ENCODE measurements at places on chromosomes 2 and 18.
A peak's percentile ranks its signal among the peaks of the same experiment; 100 is the strongest.

DNA sequence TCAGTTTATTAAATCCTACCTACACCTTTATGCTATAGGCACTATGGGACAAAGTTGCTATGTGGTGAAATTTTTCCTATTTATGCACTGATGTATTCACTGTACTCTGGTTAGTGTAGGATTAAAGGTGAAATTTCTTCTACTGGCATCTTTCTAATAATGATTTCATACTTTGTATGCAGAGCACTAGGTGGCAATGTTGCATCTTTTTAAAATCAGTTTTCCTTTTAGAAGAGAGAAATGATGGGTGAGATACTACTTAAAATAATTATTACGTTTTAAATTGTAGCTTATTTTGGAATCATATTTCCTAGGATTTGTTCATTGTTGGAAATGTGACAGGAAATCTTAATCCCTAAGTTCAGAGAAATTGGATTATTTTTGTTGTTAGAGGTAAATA is 150.9 kb downstream of the CD8B2 start:
- no peak for DNase-seq

GRCh38 chr2:118569876-118570535 is 277.4 kb downstream of the EN1 start:
- DNase-seq = no peak

DNA sequence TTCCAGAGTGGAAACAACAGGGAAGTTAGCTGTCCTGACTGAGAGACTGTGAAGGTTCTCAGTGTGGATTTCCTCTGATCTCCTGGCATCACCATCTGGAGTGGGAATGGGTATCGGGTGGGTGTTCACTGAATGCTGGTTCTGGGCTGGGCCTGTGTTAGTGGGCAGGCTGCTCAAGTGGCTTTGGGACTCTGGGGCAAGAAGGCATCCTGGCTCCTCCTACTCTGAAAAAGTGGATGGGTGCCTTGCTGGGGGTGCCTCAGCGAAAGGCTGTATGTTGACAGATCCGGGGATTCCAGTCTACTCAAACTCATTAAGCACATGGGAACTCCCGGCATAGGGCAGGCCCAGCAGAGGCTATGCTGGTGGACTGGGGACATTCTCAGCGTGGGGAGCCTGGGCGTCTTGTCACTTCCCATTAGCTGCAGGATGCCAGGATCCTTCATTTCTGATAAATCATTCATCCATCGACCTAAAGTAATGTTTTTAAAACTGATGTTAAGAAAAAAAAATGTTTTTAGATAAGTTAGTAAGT is 27.5 kb upstream of the CHRNA1 start:
- no peak for DNase-seq

DNA sequence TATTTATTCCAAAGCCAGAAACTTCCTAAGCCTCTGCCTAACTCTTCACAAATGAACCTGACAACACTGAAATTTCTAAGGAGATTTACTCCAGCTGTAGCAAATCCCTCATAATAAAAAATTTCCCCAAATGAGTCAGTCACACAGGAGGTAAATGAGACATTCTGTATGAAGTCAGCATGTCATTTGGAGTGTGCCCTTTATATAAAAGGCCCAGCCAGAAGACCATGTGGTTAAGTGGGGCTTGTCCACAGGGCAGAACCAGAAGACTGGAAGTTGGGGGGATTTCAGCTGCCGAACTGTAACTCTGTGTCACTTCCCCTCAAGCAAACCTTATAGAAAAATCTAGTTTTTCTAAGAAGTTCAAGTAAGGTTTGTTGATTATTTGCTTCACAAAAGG is 30.2 kb downstream of the NRP2 start:
- DNase-seq = peak; percentile 86

DNA sequence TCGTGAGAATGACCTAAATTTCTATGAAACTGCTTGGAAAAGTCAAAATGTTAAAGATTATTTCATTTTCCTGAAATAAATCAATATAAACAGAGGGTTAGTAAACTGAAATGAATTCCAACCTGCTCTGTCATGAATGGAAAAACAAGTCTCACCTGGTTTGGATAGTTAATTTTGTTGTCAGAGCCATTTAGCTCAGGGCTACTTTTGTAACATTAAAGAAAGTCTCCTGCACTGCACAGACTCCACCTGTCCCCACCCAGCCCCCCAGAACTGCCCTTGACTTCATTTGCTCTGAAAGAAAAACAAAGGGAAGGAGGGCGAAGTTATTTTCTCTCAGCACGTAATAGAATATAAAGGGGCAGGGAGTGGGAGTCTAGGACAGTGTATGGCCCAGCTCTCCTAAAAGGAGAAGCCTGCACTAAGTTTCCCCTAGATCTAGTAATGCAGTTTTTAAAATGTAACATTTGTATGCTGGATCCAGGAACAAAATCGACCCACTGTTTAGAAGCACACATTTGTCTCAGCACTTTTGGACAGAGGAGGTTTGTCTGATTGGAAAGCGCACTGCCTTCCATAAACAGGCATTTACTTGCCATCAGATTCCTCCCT is 54.2 kb upstream of the ACSL3 start:
- no peak for DNase-seq

- no peak for DNase-seq
Measured at GRCh38 chr2:128579825-128580224, 261.2 kb upstream of the HS6ST1 start.

GRCh38 chr18:2956056-2956455 is 56.9 kb downstream of the LPIN2 start:
- no peak for DNase-seq

DNA sequence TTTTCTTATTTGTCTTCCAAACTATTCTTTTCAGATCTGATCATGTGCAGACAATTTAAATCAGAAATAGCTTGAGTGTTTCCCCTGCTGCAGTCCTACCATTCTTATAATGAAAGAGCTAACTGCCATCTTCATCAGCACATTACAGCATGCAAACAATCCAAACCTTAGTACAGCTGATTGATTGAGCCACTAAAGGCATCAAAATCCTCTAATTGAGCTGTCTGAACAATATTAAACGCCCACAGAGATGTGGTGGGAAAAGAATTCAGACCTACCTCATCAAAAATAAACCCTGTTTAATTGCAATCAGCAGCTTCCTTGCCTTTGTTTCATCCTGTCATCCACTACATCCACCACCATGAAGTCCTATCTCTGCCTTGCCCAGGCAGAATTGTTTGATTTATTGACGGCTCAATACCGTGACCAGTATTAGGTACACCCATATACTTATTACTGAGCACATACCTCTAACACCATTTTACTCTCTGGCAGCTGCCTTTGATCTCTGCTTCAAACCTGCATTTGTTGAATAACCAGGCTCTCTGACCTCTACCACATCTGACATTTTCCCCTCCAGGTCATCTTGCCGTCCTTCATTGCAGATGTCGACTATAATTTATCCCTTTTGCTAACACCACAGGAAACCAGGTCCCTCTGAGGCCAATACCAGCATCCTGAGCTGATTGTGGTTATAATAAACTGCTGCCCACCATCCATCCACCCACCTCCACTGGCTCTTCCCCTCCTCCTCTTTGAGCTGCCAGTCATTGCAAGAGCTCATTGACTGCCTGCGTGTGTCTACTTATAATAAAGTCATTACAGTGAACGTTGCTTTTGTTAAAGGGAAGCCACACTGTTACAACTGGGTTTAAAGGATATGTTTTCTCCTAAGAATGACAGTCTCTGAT is 78.5 kb downstream of the RBM43 start:
- no peak for DNase-seq

- DNase-seq = no peak
Measured at GRCh38 chr2:75356865-75357264, 157.5 kb upstream of the TACR1 start.

DNA sequence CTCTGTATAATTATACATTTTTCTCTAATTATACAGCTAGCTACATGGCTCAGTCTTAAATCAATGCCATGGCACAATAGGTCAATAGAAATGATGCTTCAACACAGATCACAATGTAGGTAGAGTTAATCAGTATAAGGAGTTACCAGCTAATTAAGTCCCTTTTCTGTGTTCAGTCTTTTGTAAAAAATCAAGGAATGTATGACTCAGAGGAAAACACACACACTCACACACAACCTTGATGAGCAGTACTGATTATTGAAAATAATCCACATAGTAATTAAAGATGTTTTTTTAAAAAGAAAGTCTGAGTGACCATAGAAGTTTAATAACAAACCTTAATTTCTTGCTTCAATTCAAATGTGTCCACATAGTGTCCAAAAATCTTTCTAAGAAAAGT is 691.3 kb downstream of the LRP1B start:
- no peak for DNase-seq

- DNase-seq = no peak
Measured at GRCh38 chr2:143264851-143265250, 135.6 kb downstream of the ARHGAP15 start.

GRCh38 chr2:62486439-62486765 is 19.6 kb downstream of the TMEM17 start:
- DNase-seq = no peak

GRCh38 chr2:3491716-3492474 is 27.4 kb downstream of the ADI1 start:
- DNase-seq = no peak

DNA sequence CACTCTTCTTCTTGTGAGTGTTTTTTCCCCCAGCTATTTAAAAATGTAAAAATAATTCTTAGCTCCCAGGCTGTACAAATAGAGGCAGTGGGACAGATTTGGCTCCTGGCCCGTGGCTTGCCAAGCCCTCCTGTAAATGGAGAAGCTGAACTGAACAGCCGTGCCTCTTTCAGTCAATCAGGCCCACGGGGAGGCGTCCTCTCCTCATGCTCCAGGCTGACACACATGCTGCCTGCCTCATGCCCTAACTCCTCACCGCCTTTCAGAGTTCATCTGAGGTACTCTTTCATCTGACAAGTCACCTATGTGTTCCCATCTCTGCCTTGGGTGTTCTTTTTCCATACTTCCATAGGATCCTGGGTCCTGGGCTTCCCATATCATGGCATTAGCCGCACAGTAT is 58.9 kb downstream of the BMP10 start:
- no peak for DNase-seq

GRCh38 chr2:197708331-197708730 is 3.2 kb downstream of the MARS2 start:
- peak; percentile 57 for DNase-seq

- peak; percentile 53 for DNase-seq
Measured at GRCh38 chr2:71100195-71100964, 29.6 kb downstream of the MCEE start.

DNA sequence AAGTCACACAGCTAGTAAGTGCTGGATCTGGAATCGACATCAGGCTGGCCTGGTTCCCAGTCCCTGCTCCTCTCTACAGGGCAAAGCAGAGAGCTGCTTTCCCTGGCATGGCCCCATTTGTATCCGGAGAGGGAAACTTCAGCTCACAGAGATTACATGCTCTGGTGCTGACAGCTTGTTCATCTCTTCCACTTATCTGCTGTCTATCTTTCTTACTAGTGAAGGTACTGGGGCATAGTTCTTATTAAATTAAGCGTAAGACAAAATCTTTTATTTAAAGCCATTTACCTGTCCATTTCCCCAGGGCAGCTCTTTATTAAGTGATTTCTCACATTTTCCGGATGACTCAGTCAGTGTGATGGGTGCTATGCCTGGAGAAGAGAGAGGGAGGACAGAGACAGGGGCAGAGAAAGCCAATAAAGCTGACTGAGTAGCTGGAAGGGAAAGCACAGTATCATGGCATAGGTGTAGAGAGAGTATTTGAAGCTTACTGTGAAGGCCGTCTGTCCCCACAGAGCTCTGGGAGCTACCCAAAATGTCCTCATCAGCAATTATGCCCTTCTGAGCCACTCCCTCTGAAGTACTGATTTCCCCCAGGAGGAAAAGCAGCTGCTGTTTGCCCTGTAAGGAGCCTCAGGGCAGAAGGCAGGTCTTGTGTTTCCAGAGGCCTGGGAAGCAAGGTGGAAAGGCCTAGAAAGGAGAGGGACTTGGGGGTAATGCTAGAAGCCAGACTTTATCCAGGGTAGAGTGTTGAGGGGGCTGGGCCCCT is 44.1 kb upstream of the EPAS1 start:
- peak; percentile 14 for DNase-seq

DNA sequence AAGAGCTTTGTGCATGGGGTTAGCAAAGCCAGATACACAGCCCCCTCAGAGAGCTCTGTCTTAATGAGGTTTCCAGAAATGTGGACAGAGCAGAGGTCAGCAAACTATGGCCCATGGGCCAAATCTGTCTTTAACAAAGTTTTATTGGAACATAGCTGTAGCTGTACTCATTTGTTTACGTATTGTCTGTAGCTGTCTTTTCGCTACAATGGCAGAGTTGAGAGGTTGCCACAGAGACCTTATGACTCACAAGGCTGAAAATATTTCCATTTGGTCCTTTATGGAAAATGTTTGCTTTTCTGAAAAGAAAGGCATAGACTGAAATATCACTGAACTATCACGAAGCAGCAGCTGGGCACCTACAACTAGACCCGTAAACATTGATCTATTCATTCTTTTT is 841.8 kb downstream of the SLC4A3 start:
- no peak for DNase-seq

- DNase-seq = peak; percentile 27
Measured at GRCh38 chr2:56981554-56981953, 797.8 kb downstream of the CCDC85A start.

GRCh38 chr18:27712066-27712465 is 464.9 kb downstream of the CDH2 start:
- DNase-seq = no peak

DNA sequence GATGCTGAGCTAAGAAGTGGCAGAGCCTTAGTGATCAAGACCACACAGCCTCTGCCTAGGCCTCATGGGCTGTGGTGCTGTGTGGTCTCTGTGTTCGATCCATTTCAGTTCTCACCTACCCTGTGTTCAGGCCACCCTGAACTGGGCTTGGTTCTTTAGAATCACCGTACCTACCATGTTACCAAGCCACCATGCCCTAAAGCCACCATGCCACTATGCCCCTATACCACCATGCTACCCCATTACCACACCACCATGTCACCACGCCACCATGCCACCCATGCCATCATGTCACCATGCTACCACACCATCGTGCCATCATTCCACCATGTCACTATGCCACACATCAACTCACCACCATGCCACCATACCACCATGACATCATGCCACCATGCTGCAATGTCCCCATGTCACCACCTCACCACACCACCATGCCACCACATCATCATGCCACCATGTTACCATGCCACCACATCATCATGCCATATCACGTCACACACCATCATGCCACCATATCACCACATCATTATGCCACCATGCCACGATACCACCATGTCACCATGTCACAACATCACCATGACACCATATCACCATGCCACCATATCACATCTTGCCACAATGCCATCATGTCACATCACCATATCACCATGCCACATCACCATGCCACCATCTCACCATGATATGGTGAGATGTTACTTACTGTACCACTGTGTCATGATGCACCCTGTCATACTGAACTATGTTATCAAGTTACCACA is 191.0 kb upstream of the ARL4C start:
- no peak for DNase-seq

GRCh38 chr2:207606399-207606798 is 18.8 kb downstream of the METTL21A start:
- DNase-seq = no peak

GRCh38 chr2:165547900-165548299 is 78.4 kb downstream of the CSRNP3 start:
- DNase-seq = no peak

GRCh38 chr2:55151733-55152433 is 80.2 kb downstream of the CLHC1 start:
- DNase-seq = no peak

GRCh38 chr2:71937396-71937795 is 210.3 kb downstream of the CYP26B1 start:
- no peak for DNase-seq

Measured in HT1080 (cell line).